Effector CD8-positive, alpha-beta T cell (primary cell): ENCODE measurements at places on chromosomes 7 and 10.

GRCh38 chr10:46326971-46327370 lies 40.2 kb downstream of the ANTXRL start:
- no peak for DNase-seq

GRCh38 chr7:76512941-76513816 lies 2.8 kb downstream of the UPK3B start:
- no peak for DNase-seq

DNA sequence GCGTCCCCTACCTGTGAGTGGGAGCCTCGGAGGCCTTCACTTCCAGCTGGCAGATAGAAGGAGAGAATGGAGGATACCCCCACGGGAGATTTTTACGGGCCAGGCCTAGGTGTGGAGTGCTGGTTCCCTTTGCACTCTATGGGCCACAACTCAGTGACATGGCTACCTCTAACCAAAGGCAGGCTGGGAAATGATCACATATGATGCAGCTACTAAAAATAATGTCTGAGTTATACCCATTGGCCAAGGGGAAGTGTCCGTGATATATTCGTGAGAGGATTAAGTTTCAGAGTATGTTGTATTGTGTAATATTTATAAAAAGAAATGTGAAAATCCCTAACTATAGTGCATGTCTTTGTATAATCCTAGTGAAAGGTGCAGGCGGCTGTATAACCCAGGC lies 13.5 kb upstream of the HIPK2 start:
- no peak for DNase-seq

GRCh38 chr7:7098280-7098818 lies 84.0 kb upstream of the C1GALT1 start:
- DNase-seq, result no peak

- no peak for DNase-seq
These were observed 204.5 kb upstream of the CDCA7L start for GRCh38 chr7:22150221-22150620.

- DNase-seq, result no peak
These were observed 267.0 kb downstream of the FRMD4A start for GRCh38 chr10:14063531-14064285.

GRCh38 chr7:152989889-152990380 lies 230.4 kb downstream of the ACTR3B start:
- no peak for DNase-seq

GRCh38 chr7:92925876-92926696 lies 89.7 kb upstream of the CDK6 start:
- no peak for DNase-seq

- no peak for DNase-seq
These were observed 29.7 kb downstream of the ANXA8 start for GRCh38 chr10:47454008-47454779.

DNA sequence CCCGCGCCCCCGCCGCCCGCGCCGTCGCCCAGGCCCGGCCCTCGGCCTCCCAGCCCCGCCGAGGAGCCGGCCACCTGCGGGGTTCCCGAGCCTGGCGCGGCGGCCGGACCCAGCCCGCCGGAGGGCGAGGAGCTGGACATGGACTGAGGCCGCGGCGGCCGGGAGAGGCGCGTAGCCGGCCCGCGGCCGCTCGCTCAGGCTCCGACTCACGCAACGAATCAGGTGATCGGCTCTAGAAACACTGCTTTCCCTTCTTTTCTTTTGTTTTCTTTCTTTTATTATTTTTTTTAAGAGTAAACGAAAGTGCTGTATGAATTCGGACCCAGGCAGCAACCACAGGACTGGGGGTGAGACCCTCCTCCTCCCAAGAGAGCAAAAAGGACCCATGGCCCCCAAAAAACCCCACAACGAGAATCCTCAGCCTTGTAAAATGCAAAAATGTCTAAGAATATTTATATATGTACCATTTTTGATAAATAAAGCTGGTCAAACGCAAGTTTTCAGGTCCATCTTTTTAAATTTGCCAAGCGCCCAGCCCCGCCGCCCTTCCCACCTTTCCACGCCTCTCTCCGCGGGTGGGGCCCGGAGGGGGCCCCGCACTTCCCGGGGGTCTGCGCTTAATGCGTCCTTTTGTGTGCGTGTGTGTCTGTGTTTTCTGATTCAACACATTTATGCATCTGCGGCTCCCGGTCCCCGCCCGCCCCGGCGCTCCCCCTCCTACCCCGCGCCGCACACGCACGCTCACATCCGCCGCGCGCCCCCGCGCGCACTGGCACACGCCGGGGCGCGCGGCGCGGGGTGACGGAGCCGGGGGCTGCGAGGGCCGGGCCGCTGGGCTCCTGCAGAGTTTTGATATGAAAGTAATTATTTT lies 4.4 kb downstream of the UNCX start:
- no peak for DNase-seq

DNA sequence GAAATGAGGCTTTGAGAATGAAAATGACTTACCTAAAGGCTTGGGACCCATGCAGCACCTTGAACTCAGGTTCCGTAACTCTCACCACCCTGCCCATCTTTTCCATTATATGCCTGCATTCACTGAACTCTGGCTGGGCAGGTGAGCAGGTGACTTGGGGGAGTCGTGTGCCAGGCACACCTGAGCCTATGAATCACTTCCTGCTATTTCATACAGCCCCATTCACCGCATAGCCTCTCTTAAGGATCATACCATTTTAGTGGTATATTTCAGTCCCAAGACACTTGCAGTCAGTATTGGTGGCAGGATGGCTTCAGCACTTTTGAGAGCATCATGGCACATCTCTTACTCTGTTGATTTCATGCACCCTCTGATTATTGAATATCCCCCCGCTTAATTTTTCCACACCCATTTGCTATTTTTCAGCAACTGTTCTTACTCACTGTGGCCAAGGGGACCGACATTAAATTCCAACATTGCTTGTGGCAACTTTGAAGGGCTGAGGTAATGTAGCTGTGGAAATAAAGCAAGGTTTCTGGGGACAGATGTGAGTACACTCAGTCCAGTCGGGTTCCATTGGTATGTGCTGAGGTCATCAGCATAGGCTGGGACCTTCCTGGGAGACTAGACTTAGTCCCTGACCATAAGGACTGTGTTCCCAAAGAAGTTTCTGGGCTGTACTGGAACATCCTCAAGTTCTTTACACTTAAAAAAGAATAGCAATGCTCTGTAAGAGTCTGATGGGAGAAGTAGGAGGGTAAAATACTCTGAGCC lies 39.8 kb upstream of the ZNF438 start:
- DNase-seq, result no peak

DNA sequence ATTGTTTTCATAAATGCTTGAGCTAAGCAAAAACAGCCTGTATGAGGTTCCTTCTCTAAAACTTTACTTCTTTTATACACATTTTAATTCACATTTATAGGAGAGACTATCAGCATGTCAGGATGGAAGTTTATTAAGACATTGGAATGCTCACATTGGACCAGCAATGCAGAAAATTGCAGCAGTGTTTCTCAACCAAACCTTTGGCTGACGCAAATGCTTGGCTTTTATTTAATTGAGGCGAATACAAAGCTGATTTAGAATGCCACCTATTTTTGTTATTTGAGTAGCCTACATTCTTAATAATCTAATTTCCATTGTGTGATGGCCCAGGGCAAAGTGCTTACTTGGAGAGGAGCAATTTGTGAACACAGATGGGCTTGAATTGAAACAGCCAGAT lies 283.2 kb downstream of the ARL4A start:
- no peak for DNase-seq

DNA sequence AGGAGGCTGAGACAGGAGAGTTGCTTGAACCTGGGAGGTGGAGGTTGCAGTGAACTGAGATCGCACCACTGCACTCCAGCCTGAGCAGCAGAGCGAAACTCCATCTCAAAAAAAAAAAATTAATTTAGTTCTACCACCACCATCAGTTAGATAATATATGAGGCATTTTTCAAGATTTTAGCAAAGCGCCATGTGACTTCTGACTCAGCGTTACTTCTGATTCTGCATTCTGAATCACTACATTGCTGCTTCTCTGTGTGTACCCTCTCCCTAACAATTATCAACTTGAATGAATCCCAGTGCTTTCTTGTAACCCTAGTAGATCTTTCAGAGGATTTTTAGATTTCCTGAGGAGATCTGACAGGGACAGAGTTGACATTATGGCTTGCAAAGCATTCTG lies 176.8 kb upstream of the SORCS1 start:
- DNase-seq, result no peak

GRCh38 chr10:11610166-11610825 lies 1.2 kb downstream of the USP6NL start:
- DNase-seq, result no peak

- DNase-seq, result no peak
These were observed 20.8 kb upstream of the HYAL4 start for GRCh38 chr7:123823898-123824753.

GRCh38 chr7:1664711-1665548 lies 5.1 kb upstream of the ELFN1 start:
- DNase-seq, result peak; percentile 29

DNA sequence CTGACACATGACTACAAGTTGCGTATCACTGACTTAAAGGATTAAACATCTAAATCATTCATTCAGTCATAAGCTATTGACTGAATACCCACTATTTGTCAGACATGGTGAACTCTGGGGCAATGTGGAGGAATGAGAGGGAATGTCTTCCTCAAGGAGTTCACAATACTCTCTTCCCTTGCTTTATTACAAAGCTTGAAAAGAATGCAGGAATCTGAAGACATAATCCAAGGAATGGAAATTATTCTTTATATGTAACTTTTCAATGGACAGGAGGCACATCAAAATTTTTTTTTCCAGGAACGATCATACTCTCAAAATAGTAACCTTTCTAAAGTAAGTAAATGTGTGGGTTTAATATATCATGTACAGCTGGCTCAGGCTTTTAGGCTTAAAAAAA lies 111.9 kb downstream of the ATXN7L1 start:
- DNase-seq, result no peak

DNA sequence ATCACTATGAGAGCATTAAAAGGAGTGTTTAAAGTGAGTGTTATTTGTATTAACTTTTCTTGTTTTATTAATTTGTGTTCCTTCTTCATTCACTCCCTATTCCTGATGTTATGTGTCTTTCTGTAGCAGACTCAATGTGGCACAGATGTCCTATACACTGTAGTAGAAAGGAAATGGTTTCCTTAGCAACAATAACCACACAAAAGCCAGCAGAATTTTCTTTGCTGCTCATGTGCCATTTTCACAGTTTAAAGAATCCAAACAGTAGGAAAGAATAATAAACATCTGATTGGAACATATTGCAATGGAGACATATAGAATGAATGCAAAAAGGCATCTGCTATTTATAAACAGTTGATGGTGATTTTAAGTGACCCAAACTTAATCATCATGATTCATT lies 763.6 kb downstream of the PHTF2 start:
- no peak for DNase-seq

DNA sequence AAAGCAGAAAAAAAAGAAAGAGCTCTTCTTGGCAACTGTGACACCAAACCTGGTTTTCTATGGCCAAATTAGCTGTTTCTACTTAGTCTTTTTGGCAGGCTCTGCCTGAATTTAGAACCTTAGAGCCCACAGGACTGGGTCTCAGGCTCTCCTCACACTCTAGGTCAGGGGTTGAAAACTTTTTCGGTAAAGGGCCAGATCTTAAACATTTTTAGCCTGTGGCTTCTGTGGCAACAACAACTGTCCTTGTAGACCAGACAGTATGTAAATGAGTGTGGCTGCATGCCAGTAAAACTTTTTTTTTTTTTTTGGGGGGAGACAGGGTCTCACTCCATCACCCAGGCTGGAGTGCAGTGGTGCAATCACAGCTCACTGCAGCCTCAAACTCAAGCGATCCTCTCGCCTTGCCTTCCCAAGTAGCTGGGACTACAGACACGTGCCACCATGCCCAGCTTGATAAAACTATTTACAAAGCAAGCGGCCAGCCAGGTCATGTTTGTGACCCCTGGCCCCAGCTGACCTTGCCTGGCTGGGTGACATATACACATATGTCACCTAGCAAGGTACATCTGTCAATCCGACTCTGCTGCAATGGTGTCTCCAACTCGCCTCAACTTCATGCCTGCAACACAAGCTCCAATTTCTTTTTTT lies 17.4 kb downstream of the KPNA7 start:
- no peak for DNase-seq

- DNase-seq, result no peak
These were observed 37.3 kb downstream of the SHH start for GRCh38 chr7:155774947-155775346.

- no peak for DNase-seq
These were observed 54.1 kb downstream of the HK1 start for GRCh38 chr10:69332278-69333010.

DNA sequence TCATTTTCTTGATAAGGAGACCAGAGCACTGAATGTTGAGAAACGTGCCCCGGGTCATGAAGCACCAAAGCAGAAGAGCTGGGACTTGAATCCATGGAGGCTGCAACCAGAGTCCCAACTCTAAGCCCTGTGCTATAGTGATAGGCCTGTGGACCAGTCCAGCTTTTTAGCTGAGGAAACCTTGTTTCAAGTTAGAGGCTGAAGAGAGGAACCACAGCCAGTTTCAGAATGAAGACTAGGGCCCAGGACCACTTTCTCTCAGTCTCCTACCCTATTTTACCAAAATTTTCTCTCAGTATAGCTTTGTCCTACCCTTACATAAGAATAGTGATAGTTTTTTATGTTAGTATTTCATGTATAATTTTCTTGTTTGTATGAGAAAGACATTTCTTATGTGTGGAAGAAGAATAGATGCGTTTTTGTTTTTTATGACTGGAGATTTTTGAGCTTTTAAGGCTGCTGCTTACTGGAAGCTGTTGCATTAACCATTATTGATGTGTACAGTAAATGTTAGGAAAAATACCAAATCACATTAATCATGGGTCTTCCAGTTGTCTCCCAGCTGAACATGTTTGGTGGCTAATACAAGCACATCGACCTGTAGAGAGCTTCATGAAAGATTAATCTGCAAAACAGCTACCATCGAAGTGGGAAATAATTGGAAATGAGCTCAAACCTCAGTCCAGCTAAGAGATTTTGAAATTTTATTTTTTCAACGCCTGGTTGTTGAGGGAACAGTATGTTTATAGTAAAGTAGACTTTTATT lies 45.0 kb upstream of the CSTF2T start:
- DNase-seq, result no peak

- DNase-seq, result no peak
These were observed 251.9 kb downstream of the AGMO start for GRCh38 chr7:15309872-15310271.

- no peak for DNase-seq
These were observed 14.8 kb upstream of the VWDE start for GRCh38 chr7:12418452-12418851.

GRCh38 chr7:36393826-36394225 lies 4.2 kb downstream of the ANLN start:
- DNase-seq, result no peak

- DNase-seq, result no peak
These were observed 5.8 kb downstream of the CHAT start for GRCh38 chr10:49619613-49620012.

- DNase-seq, result no peak
These were observed 89.4 kb downstream of the CTNNA3 start for GRCh38 chr10:67606572-67606971.

- no peak for DNase-seq
These were observed 76.0 kb upstream of the NKX6-2 start for GRCh38 chr10:132861884-132862461.

DNA sequence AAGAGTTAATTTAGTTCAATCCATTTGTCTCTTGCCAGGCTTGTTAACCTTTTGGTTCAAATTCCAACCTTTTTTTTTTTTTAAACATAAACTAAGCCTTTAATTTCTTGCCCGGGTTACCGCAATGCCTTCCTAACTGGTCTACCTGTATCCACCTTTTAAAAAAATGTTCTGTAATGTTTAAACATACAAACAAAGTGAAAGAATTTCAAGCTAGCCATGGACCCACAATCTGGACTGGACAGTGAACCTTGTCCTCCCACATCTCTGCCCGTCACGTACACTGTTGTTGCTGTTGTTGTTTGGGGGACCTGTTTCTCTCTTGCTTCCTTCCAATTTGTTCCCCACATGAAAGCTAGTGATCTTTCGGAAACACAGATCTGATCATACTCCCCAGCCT lies 724.7 kb upstream of the AUTS2 start:
- DNase-seq, result no peak
